ENCODE measurements at places on chromosomes 1 and 21.
A peak's percentile ranks its signal among the peaks of the same experiment; 100 is the strongest.

DNA sequence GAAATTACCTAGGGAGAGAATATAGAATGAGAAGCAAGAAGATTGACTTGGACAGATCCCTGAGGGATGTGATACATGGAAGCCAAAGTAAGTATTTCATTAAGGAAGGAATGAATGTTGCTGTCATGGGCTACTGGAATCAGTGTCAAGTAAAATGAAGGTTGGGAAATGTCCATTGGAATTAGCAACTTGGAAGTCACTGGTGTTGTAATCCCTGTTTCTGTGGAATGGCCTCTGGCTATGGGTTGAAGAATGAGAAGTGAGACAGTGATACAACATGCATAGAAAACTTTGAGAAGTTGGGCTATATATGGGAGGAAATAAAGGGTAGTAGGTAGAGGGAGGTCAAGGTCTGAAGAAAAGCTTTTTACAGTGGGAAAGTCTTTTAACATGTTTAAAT, 54.7 kb downstream of the CCDC18 start:
- no peak for DNase-seq

GRCh38 chr1:219161371-219161770, 12.3 kb upstream of the LYPLAL1 start:
- DNase-seq = no peak

GRCh38 chr1:156100205-156100995, 14.1 kb upstream of the LMNA start:
- no peak for DNase-seq

- no peak for DNase-seq
Measured at GRCh38 chr1:175669569-175669968, 73.8 kb downstream of the TNR start.

DNA sequence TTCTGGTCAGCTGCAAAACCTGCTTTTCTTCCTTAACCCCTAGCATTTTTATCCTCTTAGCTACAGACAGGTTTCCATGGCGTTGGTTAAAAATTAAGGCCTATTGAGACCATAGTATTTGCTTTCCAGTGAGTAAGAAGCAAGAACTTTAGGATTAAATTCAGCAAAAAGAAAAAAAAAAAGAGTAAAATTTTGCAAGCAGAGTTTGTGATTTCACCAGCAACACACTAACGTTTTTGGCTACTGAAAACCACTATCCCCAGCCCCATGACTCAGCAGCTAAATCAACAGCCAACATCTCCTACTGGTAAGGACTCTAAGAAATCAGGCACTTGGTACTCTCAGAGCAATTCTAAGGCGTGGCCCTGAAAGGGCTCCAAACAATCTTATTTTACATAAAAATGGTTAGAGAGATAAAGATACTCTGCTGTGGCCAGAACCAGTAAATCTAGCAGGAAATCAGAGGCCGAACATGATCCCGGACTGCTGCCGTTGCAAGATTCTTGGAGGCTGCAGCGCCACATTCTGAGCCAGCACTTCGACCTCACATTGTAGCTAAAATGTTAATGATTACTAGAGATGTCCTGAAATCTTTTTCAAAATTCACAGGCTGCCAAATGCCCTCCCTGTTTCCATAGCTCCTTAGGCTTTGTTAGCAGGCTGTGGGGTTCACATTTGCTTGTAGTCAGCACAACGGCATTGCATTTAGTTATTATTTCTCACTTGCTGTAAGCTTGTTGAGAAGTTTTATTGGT, 1.6 kb upstream of the ENO1 start:
- peak; percentile 98 for DNase-seq

GRCh38 chr1:63148825-63149645, 173.3 kb upstream of the FOXD3 start:
- DNase-seq = peak; percentile 47

DNA sequence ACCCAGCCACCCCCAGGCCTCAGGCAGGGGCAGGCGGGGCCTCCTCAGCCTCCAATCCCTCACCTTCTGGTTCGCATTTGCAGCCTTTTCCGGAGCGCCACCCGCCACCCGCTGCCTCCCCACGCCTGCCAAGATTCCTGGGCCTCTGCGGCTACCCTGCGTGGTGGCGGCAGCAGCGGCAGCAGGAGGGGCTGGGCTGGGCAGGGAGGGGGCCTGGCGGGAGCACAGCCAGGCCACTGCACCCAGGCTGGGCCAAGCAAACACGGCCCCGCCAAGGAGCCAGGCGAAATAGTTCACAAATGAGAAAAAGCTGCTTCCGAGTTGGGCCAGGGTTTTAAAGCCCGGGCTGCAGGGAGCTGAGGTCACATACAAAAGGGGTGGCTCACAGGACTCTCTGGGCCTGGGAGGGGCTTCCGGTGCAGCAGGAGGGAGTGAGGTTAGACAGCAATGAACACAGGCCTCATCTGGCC, 9.8 kb downstream of the COL8A2 start:
- DNase-seq = peak; percentile 90

GRCh38 chr1:103372866-103373265, 152.6 kb upstream of the RNPC3 start:
- peak; percentile 59 for DNase-seq

All from fibroblast of upper back skin (primary cell).